ENCODE measurements at places on chromosomes 7 and 10. TPM values are rescaled to one million over a fixed set of nuclear protein-coding genes. Genes with fewer than 3 reads are reported as not detected.

IGF2BP3 gene
- total RNA-seq = not detected

EXOC4 gene
- total RNA-seq = 36.9 TPM

NSUN6 gene
- 3.2 TPM for total RNA-seq

RBP4 gene
- total RNA-seq = 7.5 TPM

PDLIM1 gene
- 245 TPM for total RNA-seq

DLX5 gene
- not detected for total RNA-seq

RUFY2 gene
- total RNA-seq = 11.4 TPM

NRCAM gene
- total RNA-seq = 0.23 TPM

RPEL1 gene
- not detected for total RNA-seq

GTF2IRD1 gene
- total RNA-seq = 85.3 TPM

LIPF gene
- total RNA-seq = 0.36 TPM

GDF2 gene
- total RNA-seq = not detected

KIAA1549 gene
- total RNA-seq = 0.73 TPM

- peak overlapping the region; percentile 50 for H3K27ac ChIP-seq
- DNase-seq = peak; percentile 35
- no peaks in the 10 kb centered on the region for H3K36me3 ChIP-seq
- H3K4me3 ChIP-seq = peak overlapping the region; percentile 61
- peaks cover 5% of the 10 kb centered on the region for H3K4me1 ChIP-seq
- H3K27me3 ChIP-seq = no peaks in the 10 kb centered on the region
These were observed 85.8 kb upstream of the EGFR start for GRCh38 chr7:54932818-54933543.

GRCh38 chr10:34262985-34263384, 552.1 kb downstream of the PARD3 start:
- H3K27me3 ChIP-seq = no peaks in the 10 kb centered on the region
- no peak overlapping the region for H3K27ac ChIP-seq
- H3K4me3 ChIP-seq = no peak overlapping the region
- H3K4me1 ChIP-seq = no peaks in the 10 kb centered on the region
- DNase-seq = no peak

GRCh38 chr7:128886391-128887168, 23.9 kb downstream of the ATP6V1F start:
- H3K4me1 ChIP-seq = no peaks in the 10 kb centered on the region
- no peak overlapping the region for H3K27ac ChIP-seq
- no peak overlapping the region for H3K4me3 ChIP-seq
- DNase-seq = no peak

GRCh38 chr7:157274991-157275427, 61.8 kb upstream of the DNAJB6 start:
- no peak for DNase-seq
- no peak overlapping the region for H3K4me3 ChIP-seq
- H3K4me1 ChIP-seq = peaks cover 22% of the 10 kb centered on the region
- H3K27ac ChIP-seq = no peak overlapping the region
- H3K36me3 ChIP-seq = no peaks in the 10 kb centered on the region
- H3K27me3 ChIP-seq = peaks cover 11% of the 10 kb centered on the region

- H3K36me3 ChIP-seq = no peaks in the 10 kb centered on the region
- H3K27ac ChIP-seq = no peak overlapping the region
- DNase-seq = no peak
- no peaks in the 10 kb centered on the region for H3K4me1 ChIP-seq
These were observed 126.2 kb downstream of the MDFIC start for GRCh38 chr7:115047958-115048720.

DNA sequence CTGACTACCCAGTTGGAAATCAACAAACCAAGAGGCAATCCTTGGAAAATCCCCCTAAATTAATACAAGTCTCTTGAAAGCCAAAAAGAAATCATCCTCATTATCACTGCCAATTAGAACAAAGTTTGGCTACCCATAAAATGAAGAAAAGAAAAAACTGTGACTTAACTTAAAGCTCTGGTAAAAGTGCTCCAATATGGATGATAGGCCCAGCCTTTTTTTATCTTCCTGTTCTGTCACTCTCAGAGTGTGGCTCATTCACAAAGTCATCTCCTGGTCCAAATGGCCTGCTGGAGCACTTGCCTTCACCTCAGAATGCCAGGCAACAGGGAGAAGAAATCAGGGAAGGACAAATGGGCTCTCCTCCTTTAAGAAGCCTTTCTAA, 155.1 kb upstream of the GHITM start:
- no peak overlapping the region for H3K27ac ChIP-seq
- no peaks in the 10 kb centered on the region for H3K36me3 ChIP-seq
- no peak overlapping the region for H3K4me3 ChIP-seq
- no peak for DNase-seq

- no peaks in the 10 kb centered on the region for H3K36me3 ChIP-seq
- H3K27ac ChIP-seq = no peak overlapping the region
- H3K4me3 ChIP-seq = no peak overlapping the region
- H3K4me1 ChIP-seq = no peaks in the 10 kb centered on the region
- no peaks in the 10 kb centered on the region for H3K27me3 ChIP-seq
These were observed 52.7 kb downstream of the VPS50 start for GRCh38 chr7:93284908-93285307.

DNA sequence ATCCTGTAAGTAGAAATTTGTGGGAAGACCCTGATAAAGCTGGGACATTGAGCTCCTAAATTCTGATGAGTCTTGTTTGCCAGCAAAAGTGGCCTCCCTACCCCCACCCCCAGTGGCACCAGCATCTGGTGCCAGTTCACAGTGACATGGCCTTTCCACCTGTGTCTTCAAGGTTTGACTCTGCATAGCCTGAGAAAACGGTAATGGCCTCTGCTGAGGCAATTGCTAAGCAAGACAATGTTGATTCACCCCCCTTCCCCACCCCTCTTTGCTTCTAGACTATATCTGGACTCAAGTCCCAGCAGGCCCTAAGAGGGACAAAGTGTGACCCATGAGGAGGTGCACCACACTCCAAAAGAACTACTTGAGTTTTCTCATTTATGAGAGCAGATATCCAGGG, 48.0 kb upstream of the PIK3CG start:
- no peaks in the 10 kb centered on the region for H3K36me3 ChIP-seq
- no peak for DNase-seq
- H3K27me3 ChIP-seq = no peaks in the 10 kb centered on the region
- H3K27ac ChIP-seq = no peak overlapping the region
- H3K4me3 ChIP-seq = no peak overlapping the region

GRCh38 chr7:17144322-17144721, 154.1 kb upstream of the AHR start:
- H3K4me3 ChIP-seq = no peak overlapping the region
- H3K4me1 ChIP-seq = no peaks in the 10 kb centered on the region
- H3K27me3 ChIP-seq = no peaks in the 10 kb centered on the region
- H3K36me3 ChIP-seq = no peaks in the 10 kb centered on the region
- DNase-seq = no peak

- H3K4me3 ChIP-seq = no peak overlapping the region
- H3K36me3 ChIP-seq = no peaks in the 10 kb centered on the region
- H3K4me1 ChIP-seq = peaks cover 6% of the 10 kb centered on the region
- no peaks in the 10 kb centered on the region for H3K27me3 ChIP-seq
These were observed 56.1 kb downstream of the MGMT start for GRCh38 chr10:129523031-129523722.

DNA sequence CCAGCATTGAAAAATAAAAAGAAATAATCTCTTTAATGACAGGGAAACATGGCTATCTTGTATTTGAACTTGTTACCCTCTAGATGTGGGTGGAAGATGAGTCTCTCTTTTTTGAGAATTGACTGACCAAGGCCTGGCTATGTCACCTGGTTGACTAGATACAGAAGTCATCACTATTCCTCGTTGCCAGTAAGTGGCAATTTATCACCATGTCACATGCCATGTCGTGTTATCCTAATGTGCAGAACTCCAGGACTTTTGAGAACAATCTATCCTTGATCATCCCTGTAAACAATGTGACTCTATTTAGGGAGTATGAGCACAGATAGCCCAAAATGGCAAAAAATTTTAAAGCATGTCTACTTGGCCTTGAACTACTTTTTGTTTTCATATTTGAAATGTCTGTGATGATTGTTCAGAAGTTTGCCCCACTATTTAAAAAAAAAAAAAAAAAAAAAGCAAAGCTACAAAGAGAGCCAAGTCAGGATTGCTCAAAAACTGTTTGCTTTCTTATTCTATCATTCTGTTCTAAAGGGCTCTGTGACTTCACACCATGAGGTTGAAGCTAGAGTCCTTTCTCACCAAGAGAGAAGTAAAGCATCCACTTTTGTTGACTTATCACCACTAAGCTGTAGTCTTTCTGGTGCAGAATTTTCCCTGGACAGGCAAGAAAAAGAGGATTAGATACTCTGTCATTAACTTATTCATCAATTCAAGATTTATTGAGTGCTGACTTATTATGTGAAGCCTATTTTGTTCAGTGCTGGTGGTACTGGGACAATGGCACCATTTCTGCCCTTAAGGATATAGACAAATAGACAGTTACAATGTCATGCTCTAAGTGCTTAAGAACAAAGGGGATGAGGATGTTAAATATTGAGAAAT, 10.4 kb upstream of the WIPF3 start:
- H3K4me3 ChIP-seq = no peak overlapping the region
- no peaks in the 10 kb centered on the region for H3K4me1 ChIP-seq
- H3K27ac ChIP-seq = no peak overlapping the region
- H3K27me3 ChIP-seq = no peaks in the 10 kb centered on the region
- H3K36me3 ChIP-seq = no peaks in the 10 kb centered on the region
- DNase-seq = no peak

DNA sequence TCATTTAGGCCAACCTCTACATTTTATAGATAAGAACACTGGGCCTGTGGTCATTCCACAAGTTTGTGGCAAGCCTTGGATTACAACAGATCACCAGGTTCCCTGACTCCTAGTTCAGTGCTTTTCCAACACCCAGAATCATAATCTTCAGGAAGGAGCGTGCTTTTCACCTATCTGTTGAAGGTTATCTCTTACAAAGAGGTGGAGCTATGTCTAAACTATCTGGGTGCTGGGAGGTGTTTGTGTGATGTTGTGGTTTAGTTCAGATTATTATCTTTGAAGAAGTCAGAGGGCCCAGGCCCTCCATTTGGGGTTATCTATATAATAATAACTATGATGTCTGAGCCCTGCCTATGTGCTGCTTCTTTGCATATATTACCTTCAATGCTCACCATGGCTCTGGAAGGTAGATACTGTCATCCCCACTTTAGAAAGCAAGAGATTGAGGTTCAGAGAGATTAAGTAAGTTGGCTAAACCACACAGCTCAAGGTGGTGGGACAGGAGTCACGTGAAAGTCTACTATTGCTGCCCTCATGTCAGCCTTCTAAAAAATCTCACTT, 24.0 kb downstream of the IL2RA start:
- H3K36me3 ChIP-seq = no peaks in the 10 kb centered on the region
- no peak overlapping the region for H3K4me3 ChIP-seq
- H3K27me3 ChIP-seq = peaks cover 3% of the 10 kb centered on the region

- H3K27me3 ChIP-seq = no peaks in the 10 kb centered on the region
- H3K4me3 ChIP-seq = peak within 1 kb of the TSS; percentile 58
- H3K36me3 ChIP-seq = no peaks in the 10 kb centered on the region
- H3K4me1 ChIP-seq = peaks cover 3% of the 10 kb centered on the region
- no peak within 1 kb of the TSS for H3K27ac ChIP-seq
These were observed at the start of gene GBX1 for GRCh38 chr7:151167197-151167961. Gene GBX1 (minus strand): TSS chr7:151167694. CDS start chr7:151167548, 146 bp downstream.

DNA sequence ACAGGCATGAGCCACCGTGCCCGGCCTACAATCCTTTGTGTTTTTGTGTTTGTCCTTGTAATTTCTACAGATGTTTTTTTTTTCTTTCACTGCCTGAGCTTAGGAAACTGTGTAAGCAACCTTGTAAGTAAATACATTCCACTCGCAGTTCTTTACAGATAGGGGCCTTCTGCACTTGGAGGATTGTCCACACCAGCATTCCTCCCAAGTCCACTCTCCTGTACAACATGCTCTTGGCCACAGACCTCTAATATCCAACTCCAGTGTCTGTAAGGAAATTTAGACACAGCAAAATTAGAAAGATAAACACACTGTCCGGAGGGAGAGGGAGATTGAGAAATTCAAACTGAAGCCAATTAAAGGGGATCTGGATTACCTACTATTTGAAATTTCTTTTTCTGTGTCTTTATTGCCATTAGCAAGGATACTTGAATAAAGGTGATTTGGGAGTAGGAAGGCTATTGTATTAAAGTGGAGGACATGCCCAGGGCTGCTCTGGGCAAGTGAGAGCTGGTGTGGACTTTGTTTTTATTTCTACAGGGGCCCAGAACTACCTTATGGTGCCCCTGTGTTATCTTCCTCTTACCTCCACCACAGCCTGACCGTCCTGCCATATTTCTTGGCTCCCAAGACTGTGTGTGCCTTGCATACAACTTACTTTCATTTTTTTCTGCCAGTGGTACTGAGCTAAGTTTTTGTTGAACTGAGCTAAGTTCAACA, 9.7 kb downstream of the MXI1 start:
- H3K4me1 ChIP-seq = peaks cover 31% of the 10 kb centered on the region
- H3K4me3 ChIP-seq = no peak overlapping the region
- H3K27ac ChIP-seq = no peak overlapping the region
- no peaks in the 10 kb centered on the region for H3K36me3 ChIP-seq
- DNase-seq = no peak
- no peaks in the 10 kb centered on the region for H3K27me3 ChIP-seq

DNA sequence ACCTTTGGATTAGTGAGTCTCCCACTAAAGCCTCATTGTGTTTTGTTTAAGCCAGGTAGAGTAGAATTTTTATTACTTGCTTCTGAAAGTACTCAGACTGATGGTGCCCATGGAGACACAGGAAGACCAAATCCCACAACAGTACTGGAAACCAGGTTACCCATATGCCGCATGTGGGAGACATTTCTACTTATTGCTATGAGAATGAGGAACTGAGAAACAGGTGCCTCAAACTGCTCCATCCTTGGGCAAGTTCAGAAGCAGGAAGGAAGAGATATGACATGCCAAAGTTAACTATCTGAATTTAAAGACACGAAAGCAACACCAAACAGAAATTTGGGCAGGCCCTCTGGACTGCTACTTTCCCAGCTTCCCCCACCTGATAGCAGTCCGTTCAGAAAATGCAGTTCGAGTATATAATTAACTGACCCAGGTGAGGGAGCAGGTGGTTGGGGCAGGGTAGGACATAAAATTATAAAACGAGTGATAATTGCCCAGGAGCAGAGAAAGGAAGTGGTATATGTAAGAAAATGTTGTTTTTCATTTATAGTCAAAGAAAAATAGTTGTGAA, 382.3 kb upstream of the MTPN start:
- H3K36me3 ChIP-seq = no peaks in the 10 kb centered on the region
- H3K4me1 ChIP-seq = no peaks in the 10 kb centered on the region
- H3K4me3 ChIP-seq = no peak overlapping the region
- no peak overlapping the region for H3K27ac ChIP-seq
- H3K27me3 ChIP-seq = no peaks in the 10 kb centered on the region

- H3K4me1 ChIP-seq = no peaks in the 10 kb centered on the region
- H3K4me3 ChIP-seq = no peak overlapping the region
- DNase-seq = no peak
- no peaks in the 10 kb centered on the region for H3K36me3 ChIP-seq
These were observed 7.9 kb upstream of the C10orf120 start for GRCh38 chr10:122707535-122707934.
